ENCODE measurements at places on chromosomes 12 and 14. TPM values are rescaled to one million over a fixed set of nuclear protein-coding genes. Genes with fewer than 3 reads are reported as not detected.

The LMO3 gene
- 0.34 TPM for total RNA-seq

The CLEC4D gene
- not detected for total RNA-seq

The MFAP5 gene
- not detected for total RNA-seq

The IAPP gene
- total RNA-seq: not detected

The NEK9 gene
- total RNA-seq: 64.4 TPM

The RFX4 gene
- total RNA-seq: not detected

GRCh38 chr12:121013715-121014114 lies 2.6 kb downstream of the C12orf43 start:
- peaks cover 5% of the 10 kb centered on the region for H3K4me1 ChIP-seq
- no peak overlapping the region for H3K27ac ChIP-seq
- no peak for DNase-seq

DNA sequence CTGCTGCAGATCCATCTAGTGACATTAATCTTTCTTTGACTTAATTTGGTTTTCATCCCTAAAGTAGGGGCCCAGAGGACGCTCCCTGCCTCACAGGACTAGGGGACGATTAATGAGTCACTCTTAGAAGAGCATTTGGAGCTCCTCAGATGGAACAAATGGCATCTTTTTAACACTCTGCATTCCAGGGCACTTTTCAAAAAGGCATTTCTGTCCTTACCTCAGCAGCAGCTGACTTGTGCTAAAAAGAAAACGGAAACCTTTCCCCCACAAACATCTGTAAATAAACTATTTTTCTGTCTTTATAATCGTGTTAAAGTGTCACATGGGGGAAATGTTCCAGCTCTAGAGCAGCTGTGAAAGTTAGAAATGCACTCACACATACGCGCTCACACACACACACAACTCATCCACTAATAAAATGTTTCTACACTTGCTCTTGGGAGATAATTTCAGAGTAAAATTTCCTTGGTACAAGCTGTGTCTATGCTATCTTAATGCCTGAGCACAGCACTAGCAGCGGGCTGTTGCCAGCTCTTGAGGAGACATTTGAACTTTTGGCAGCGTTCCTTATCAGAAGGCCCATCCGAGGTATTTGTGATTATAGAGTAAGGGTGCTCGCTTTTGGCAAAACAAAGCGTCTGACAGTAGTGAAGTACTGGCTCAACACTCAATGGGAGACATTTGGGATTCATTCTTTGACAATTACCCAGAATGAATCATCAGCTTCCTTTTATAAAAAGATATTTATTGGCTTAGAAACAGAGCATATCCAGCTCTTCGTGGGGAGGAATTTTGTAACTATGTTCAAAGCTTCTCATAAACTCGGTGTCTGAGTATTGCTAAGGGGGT lies 141.3 kb downstream of the PLXNC1 start:
- H3K36me3 ChIP-seq: no peaks in the 10 kb centered on the region
- H3K4me1 ChIP-seq: no peaks in the 10 kb centered on the region
- no peak overlapping the region for H3K27ac ChIP-seq
- DNase-seq: no peak
- H3K27me3 ChIP-seq: no peaks in the 10 kb centered on the region
- H3K4me3 ChIP-seq: no peak overlapping the region

DNA sequence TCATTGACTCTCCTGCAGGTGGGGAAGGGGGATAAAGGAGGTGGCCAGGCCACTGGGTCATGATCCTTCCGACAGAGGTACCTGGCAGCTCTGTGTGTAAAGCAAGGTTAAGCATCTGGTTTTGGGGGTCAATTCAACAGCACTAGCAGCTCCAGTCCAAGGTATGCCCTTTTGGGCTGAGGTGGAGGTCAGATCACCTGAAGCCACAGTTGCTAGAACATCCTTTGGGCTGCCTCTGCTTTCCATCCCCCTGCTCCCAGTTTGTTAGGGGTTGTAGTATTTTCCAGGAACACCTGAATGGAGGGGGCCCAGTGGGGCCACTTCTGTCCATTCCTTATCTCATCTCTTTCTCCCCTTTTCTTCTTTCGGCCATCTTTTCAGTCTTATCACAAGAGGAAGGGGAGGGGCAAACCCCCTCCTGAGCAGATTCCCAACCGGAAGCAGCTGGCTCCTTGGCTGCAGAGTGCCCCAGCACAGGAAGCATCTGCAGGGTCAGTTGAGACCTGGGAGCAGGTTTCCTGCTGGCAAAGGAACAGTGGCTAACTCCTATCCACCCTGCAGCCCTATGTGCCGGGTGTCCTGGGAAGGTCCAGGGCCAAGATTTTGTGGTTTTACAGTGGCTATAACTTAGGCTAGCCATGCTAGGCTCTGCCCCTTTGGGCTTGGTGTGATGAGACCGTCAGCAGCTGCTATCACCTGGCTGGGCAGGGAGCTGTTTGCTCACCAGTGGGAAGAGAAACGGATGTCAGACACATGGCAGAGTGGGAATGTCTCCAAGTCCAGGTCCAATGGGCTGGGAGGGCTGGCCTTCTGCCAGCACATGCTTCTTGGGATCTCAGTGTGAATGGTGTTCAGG lies 40.2 kb downstream of the SH2B3 start:
- no peak overlapping the region for H3K27ac ChIP-seq
- H3K27me3 ChIP-seq: no peaks in the 10 kb centered on the region
- no peak for DNase-seq
- peaks cover 35% of the 10 kb centered on the region for H3K36me3 ChIP-seq
- H3K4me1 ChIP-seq: no peaks in the 10 kb centered on the region
- no peak overlapping the region for H3K4me3 ChIP-seq

DNA sequence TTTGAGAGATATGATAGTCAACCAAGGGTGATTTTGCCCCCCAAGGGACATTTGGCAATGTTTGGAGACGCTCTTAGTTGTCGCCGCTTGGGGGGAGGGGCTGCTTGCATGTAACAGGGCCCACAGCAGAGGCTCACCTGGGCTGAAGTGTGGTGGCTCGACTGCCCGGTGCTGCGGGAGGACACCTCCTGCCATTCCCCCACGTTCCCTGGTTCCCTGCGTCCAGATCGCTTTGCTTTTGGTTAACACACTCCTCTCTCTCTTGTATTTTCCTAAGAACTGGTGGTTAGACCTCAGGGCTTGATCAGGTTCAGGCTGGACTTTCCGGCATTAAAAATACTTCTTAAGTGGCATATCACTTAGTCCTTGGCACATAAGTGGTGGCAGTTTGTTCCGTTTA lies 18.9 kb downstream of the PPP2R5C start:
- no peaks in the 10 kb centered on the region for H3K36me3 ChIP-seq
- DNase-seq: no peak
- no peak overlapping the region for H3K4me3 ChIP-seq
- no peak overlapping the region for H3K27ac ChIP-seq

GRCh38 chr14:91727121-91727520 lies 4.8 kb downstream of the CATSPERB start:
- no peak overlapping the region for H3K4me3 ChIP-seq
- no peaks in the 10 kb centered on the region for H3K4me1 ChIP-seq
- H3K27me3 ChIP-seq: no peaks in the 10 kb centered on the region
- no peak overlapping the region for H3K27ac ChIP-seq

- H3K27me3 ChIP-seq: no peaks in the 10 kb centered on the region
- peak; percentile 53 for DNase-seq
- H3K36me3 ChIP-seq: no peaks in the 10 kb centered on the region
- no peaks in the 10 kb centered on the region for H3K4me1 ChIP-seq
- H3K27ac ChIP-seq: no peak overlapping the region
These were observed 29.0 kb downstream of the PTPRQ start for GRCh38 chr12:80472911-80473500.

DNA sequence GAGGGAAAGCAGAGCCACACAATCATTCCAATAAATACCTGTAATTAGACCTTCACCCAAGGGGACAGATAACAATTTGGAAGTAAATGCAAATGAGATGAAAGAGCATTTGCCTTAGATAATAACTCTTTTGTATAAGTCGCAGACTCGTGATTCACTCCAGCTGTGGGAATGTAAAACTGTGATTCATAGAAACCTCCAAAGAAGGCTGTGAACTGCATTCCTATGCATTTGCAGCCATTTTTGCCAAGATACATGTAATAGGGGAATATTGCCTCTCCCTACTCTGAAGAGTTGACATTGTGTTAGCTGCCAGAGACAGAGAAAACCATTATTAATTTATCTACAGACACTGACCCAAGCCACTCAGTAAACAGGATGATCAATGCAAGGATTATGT lies 181.9 kb upstream of the ARHGAP5 start:
- no peaks in the 10 kb centered on the region for H3K36me3 ChIP-seq
- H3K4me1 ChIP-seq: no peaks in the 10 kb centered on the region
- DNase-seq: no peak
- H3K4me3 ChIP-seq: no peak overlapping the region
- H3K27ac ChIP-seq: no peak overlapping the region

GRCh38 chr12:44885902-44886301 lies 9.8 kb upstream of the NELL2 start:
- H3K27ac ChIP-seq: no peak overlapping the region
- no peak for DNase-seq
- H3K36me3 ChIP-seq: no peaks in the 10 kb centered on the region
- H3K4me3 ChIP-seq: no peak overlapping the region
- H3K27me3 ChIP-seq: no peaks in the 10 kb centered on the region
- no peaks in the 10 kb centered on the region for H3K4me1 ChIP-seq

DNA sequence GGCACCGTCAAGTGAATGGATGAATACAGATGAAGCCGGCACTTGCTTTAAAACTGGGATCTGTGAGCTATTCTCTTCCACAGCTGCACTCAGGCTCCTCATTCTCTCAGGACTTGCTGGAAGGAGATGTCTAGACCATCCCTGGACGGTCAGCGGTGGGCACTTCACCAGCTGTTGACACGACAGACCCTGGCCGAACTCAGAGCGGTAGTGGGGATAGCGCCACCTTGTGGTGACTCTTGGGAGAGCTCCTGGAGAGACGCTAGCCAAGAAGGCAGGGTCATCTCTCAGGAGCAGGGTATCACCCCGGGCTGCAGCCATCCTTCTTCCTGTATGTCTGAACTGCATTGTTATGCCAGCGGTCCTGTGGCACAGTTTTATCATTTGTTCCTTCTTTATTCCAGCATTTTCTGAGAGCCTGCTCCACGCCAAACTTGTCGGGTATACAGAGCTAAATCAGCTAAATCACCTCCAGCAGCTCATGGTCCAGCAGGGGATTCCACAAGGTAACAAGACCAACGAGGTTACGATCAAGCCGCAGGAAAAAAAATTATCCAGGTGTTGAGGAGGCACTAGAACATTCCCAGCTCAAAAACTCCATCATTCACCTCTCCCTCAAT lies 10.0 kb downstream of the WNT1 start:
- H3K27ac ChIP-seq: no peak overlapping the region
- H3K27me3 ChIP-seq: 0 out of 2 replicates have a peak, but pooled peaks cover 5% of the 10 kb centered on the region
- no peak for DNase-seq
- no peak overlapping the region for H3K4me3 ChIP-seq

DNA sequence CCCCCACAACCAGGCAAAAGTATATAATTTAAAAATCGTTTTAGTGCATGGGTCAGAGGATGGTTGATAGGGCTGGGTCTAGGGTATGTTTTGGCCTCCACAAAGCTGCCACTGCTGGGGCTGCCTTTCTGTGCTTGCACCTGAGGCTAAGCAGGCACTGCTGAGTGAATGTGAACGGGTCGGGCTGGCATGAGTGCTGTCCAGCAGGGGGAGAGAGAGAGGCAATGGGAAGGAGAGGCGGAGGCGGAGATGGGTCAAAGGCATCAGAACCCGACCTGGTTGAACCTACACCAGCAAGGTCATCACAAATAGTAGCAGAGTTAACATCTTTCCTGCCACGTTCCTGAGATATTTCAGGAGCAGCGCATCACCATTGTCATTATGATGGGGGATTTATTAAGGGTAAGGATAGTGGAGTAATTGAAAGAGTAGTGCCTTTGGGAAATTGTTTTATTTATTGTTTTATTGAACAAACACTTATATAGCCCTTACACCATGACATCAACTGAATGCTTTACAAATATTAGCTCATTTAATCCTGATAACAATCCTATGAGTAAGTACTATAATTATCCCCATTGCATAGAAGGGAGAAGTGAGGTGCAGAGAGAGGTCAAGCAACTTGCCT lies 5.8 kb upstream of the NRXN3 start:
- H3K27ac ChIP-seq: no peak overlapping the region
- no peak overlapping the region for H3K4me3 ChIP-seq
- no peaks in the 10 kb centered on the region for H3K36me3 ChIP-seq
- DNase-seq: peak; percentile 12

GRCh38 chr14:80208461-80208860 lies 2.8 kb downstream of the DIO2 start:
- H3K27ac ChIP-seq: no peak overlapping the region
- H3K27me3 ChIP-seq: no peaks in the 10 kb centered on the region
- H3K36me3 ChIP-seq: no peaks in the 10 kb centered on the region

DNA sequence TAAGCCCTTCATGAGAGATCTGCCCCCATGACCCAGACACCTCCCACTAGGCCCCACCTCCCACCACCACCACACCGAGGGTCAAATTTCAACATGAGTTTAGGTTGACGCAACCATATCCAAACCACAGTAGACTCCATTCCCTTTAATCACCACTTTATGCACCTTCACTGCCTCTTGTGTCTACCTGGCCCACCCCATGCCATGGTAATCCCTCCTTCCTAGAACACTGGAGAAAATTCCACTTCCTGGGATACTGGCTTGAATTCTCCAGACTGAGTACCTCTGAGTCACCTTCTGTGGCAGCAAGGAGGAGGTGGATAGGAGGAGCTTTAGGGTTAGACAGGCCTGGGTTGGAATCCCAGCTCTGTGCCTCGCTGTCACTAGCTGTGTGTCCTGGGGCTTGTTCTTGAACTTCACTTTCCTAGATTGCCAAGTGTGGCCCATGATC lies 26.1 kb upstream of the CIPC start:
- peak overlapping the region; percentile 71 for H3K27ac ChIP-seq
- no peaks in the 10 kb centered on the region for H3K36me3 ChIP-seq
- H3K4me3 ChIP-seq: peak overlapping the region; percentile 5
- peaks cover 48% of the 10 kb centered on the region for H3K4me1 ChIP-seq
- DNase-seq: peak; percentile 60

DNA sequence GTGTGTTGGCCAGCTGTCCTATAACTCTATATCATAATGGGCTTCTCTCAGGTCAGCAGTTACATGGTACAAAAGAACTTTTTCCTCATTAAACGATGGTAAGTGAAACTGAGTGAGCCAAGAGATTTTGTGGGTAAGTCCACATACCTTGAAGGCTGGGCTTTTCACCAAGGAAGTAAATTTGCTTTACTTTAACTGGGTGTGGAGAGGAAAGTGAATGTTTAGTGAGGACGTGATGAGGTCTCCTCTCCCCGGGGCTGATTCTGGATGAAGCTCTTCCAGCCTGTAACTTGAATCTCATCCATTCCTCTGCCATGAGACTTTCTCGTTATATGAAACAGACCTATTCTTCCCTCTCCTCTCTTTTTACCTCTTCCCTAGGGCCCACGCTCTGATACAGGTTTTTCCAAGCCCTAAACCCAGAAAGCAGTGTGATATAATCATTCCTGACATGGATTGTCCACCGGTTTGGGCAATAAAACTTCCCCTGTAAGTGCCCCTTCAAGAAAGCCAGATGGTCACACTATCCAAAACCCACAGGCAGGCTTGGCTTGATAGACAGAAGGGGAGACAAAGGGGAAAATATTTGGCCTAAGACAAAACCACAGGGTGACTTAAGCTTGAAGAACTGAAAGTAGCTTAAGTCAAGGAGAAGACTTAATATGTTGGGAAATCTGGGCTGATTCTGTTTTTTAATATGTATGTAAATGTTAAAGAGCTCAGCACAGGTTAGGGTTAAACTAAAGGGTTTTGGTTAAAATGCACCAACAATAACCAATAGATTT lies 50.3 kb downstream of the CIT start:
- no peak overlapping the region for H3K27ac ChIP-seq
- no peaks in the 10 kb centered on the region for H3K27me3 ChIP-seq
- H3K4me3 ChIP-seq: no peak overlapping the region
- peaks cover 20% of the 10 kb centered on the region for H3K36me3 ChIP-seq

Data from HCT116 (cell line).